ENCODE measurements at places on chromosomes 4 and X.
A peak's percentile ranks its signal among the peaks of the same experiment; 100 is the strongest.

- no peak overlapping the region for H3K4me3 ChIP-seq
- H3K36me3 ChIP-seq = no peaks in the 10 kb centered on the region
- no peaks in the 10 kb centered on the region for H3K27me3 ChIP-seq
- H3K4me1 ChIP-seq = no peaks in the 10 kb centered on the region
- no peak overlapping the region for H3K27ac ChIP-seq
Measured at GRCh38 chrX:45757272-45757671, 556.6 kb upstream of the DIPK2B start.

DNA sequence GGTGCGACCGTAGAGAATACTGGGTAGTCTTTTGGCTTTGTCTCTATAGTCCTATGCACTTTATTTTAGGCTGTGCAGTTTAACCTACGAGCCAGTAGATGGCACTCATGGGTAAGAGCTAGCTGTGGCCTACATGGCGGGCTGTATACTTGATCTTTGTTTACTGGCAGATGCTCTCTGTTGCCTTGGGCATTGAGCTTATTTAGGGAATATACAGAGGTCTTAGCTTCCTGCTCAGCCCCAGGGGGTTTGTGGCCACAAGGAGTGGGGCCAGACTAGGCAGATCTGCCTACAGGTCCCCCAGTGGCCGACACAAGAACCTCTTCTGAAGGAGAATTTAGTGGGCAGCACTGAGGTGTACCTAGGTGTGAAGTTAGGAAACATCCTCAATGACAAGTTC, 227.6 kb upstream of the HDX start:
- H3K27ac ChIP-seq = no peak overlapping the region
- no peaks in the 10 kb centered on the region for H3K36me3 ChIP-seq
- no peaks in the 10 kb centered on the region for H3K27me3 ChIP-seq
- no peak overlapping the region for H3K4me3 ChIP-seq
- no peaks in the 10 kb centered on the region for H3K4me1 ChIP-seq

DNA sequence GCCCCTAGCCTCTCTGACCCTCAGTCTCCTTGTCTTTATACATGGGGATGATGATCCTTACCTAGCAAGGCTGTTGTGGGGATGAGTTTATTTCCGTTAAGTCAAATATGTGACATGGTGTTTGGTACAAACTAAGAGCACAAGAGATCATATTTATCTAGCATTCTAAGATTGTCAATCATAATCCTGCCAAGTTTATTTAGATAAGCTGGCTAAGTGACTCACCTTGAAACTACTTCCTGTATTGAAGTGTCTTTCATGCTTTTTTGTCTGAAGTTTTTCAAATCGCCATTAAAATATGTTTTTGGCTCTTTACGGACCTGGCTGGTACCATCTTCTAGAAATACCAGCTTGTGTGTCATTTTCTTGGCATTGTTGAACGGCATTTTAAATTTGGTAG, 30.7 kb downstream of the MAP7D3 start:
- no peak overlapping the region for H3K27ac ChIP-seq
- peaks cover 3% of the 10 kb centered on the region for H3K36me3 ChIP-seq
- no peaks in the 10 kb centered on the region for H3K27me3 ChIP-seq
- no peaks in the 10 kb centered on the region for H3K4me1 ChIP-seq
- no peak for DNase-seq

DNA sequence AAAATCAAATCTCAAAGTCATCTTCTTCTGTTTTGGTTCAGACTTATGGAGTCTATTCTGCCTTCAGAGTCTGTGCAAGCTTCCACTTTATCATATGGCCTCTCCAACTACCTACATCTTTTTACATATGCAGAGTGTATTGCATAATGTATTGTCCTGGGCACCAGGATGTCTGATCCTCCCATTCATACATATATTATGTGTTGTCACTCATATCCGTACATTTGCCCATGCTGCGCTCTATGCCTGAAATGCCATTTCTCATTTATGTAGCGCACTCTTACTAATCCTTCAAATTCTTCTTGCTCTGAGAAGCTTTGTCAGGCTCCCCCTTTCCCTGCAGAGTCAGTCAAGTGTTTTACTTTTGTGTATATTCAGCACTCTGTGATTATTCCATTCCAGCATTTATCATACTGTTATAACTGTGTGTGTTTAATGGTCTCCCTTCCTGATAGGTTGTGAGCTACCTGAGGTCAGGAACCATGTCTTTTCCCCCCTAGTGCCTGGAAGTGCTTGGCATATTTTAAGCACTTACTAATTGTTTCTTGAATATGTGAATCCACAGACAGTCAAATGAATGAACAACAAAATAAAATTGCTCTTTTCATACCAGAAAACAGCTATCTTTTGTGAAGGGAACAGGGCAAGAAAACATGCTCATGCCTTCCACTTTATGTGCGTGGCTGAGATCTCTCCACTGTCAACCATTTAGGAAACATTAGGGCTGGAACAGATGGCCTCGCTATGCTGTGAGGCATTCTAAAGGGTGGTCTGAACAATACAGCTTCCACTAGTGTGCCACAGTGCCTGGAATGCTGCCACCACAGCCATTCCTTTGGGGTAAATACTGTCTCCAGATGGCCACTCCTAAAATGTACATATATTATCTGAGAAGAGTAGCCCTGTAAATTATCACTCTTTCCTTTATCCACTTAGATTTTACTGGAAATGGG, 81.8 kb downstream of the GLUD2 start:
- H3K4me3 ChIP-seq = no peak overlapping the region
- no peaks in the 10 kb centered on the region for H3K27me3 ChIP-seq

- H3K4me3 ChIP-seq = no peak overlapping the region
- no peaks in the 10 kb centered on the region for H3K27me3 ChIP-seq
- H3K4me1 ChIP-seq = no peaks in the 10 kb centered on the region
- no peak for DNase-seq
- H3K27ac ChIP-seq = no peak overlapping the region
Measured at GRCh38 chr4:95212692-95213091, 336.1 kb downstream of the UNC5C start.

- H3K36me3 ChIP-seq = no peaks in the 10 kb centered on the region
- no peak overlapping the region for H3K27ac ChIP-seq
- H3K4me3 ChIP-seq = no peak overlapping the region
Measured at GRCh38 chrX:150779385-150779784, 86.2 kb downstream of the MTMR1 start.

DNA sequence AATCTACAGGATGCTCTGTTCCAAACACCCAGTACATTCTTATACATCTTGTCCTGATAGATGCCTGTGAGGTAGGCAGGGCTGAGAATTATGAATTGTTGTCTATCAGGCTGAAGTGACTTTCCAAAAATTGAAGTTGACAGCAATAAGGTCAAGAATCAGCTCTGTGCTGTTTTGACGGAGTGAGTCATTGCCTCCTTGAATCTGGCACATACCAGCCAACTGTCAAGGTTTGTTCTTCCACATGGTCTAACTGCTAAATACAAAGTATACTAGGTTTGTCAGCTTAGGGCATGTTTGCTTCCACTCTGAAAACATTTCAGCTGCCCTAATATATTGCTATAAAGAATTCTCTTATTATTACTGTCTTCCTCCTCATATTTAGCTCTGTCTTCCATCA, 32.3 kb downstream of the SH3RF1 start:
- H3K27ac ChIP-seq = no peak overlapping the region
- no peaks in the 10 kb centered on the region for H3K36me3 ChIP-seq
- H3K27me3 ChIP-seq = no peaks in the 10 kb centered on the region
- H3K4me3 ChIP-seq = no peak overlapping the region

DNA sequence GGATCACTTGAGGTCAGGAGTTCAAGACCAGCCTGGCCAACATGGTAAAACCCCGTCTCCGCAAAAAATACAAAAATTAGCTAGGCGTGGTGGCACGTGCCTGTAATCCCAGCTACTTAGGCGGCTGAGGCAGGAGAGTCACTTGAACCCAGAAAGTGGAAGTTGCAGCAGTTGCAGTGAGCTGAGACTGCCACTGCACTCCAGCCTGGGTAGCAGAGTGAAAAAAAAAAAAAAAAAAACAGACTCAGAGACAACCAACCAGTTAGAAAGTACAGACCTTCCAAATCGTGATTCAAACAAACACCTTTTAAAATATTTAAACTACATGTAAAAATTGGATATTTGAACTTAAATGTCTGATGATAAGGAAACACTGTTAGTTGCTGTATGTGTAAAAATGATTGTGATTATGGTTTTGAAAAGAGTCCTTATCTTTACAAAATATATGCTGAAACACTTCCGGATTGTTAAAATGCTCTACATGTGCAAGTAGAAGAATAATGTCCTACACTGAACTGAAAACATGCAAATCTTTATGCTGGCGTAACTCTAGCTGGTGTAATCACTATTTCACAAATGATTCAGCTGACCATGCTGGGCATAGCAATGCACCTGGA, 37.8 kb downstream of the SH3KBP1 start:
- DNase-seq = no peak
- H3K4me3 ChIP-seq = no peak overlapping the region
- H3K36me3 ChIP-seq = no peaks in the 10 kb centered on the region
- no peak overlapping the region for H3K27ac ChIP-seq
- H3K4me1 ChIP-seq = no peaks in the 10 kb centered on the region

- peak overlapping the region; percentile 71 for H3K4me3 ChIP-seq
- no peak for DNase-seq
- no peaks in the 10 kb centered on the region for H3K27me3 ChIP-seq
- H3K27ac ChIP-seq = peak overlapping the region; percentile 90
- H3K36me3 ChIP-seq = no peaks in the 10 kb centered on the region
- H3K4me1 ChIP-seq = no peaks in the 10 kb centered on the region
Measured at GRCh38 chrX:16868920-16869319, 1.2 kb downstream of the RBBP7 start.

- no peaks in the 10 kb centered on the region for H3K36me3 ChIP-seq
- DNase-seq = peak; percentile 72
- H3K27me3 ChIP-seq = no peaks in the 10 kb centered on the region
- no peak overlapping the region for H3K27ac ChIP-seq
- no peak overlapping the region for H3K4me3 ChIP-seq
Measured at GRCh38 chr4:153750197-153750817, 9.5 kb downstream of the RNF175 start.

DNA sequence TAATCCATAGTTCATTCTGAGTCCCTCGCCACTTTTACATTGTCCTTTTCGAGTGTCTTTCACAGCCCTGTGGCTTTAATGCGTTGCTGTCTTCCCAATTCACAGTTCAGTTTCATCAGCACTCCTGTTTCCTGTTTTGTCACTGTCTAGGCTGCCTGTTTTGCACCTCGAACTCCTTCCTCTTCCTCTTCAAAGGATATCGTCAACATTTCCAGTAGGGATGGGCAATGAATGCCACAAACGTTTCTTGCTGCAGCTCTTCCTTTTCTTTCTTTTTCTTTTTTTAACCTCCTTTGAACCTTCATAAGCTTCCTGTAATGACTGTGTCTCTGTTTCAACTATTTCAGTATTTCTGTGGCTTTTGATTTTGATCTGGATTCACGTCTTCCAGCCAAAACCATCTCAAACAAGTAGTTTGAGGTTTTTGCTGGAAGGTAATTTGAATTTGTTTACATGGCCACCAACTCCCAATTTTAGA, 105.4 kb downstream of the ANXA3 start:
- H3K4me1 ChIP-seq = peaks cover 8% of the 10 kb centered on the region
- H3K4me3 ChIP-seq = no peak overlapping the region

DNA sequence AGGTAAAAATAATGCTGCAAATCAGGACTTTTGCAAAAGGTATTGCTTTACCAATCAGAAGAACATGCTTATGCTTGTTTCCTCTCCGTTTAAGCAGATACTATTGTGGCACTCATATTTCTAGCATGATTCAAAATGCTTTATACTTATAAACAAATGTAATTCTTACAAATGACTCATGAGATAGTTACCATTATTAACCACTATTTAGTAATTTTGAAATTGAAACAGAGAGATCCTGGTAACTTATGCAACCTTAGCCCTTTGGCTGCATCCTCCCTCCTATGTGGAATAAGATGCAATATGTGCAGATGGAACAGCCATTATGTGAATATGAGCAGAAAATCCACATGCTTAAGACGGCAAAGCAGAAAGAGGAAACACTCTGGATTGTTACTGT, 164.7 kb downstream of the PCDH18 start:
- H3K27me3 ChIP-seq = no peaks in the 10 kb centered on the region
- no peak for DNase-seq
- no peak overlapping the region for H3K4me3 ChIP-seq
- H3K36me3 ChIP-seq = no peaks in the 10 kb centered on the region
- H3K4me1 ChIP-seq = peaks cover 26% of the 10 kb centered on the region

- H3K4me1 ChIP-seq = no peaks in the 10 kb centered on the region
- no peak overlapping the region for H3K4me3 ChIP-seq
- DNase-seq = no peak
Measured at GRCh38 chr4:186761393-186761792, 37.7 kb upstream of the FAT1 start.

DNA sequence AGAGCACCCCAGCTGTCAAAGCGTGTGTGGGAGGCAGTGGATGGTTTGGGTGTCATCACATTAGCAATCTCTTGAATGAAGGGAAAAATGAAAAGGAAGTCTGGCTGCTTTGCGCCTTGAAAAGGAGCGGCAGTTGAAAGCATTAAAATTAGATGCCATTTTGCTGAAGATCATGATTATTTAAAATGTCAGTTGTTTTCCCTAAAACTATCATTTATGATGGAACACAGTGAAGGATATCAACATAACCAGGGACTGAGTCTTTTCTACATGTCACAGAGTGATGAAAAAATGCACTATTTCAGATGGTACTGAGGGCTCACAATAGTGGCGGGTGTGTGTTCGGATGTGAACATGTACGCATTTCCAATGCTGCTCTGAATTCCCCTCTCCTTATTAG, 450.2 kb upstream of the CPEB2 start:
- no peak overlapping the region for H3K27ac ChIP-seq
- no peak overlapping the region for H3K4me3 ChIP-seq
- no peak for DNase-seq
- H3K36me3 ChIP-seq = no peaks in the 10 kb centered on the region
- H3K27me3 ChIP-seq = no peaks in the 10 kb centered on the region

- no peaks in the 10 kb centered on the region for H3K36me3 ChIP-seq
- peak; percentile 88 for DNase-seq
- no peak overlapping the region for H3K4me3 ChIP-seq
- no peaks in the 10 kb centered on the region for H3K4me1 ChIP-seq
Measured at GRCh38 chrX:132270699-132271098, 51.5 kb upstream of the RAP2C start.

GRCh38 chrX:46268412-46268811, 276.8 kb downstream of the ZNF674 start:
- H3K4me1 ChIP-seq = no peaks in the 10 kb centered on the region
- no peak overlapping the region for H3K27ac ChIP-seq
- DNase-seq = no peak
- no peak overlapping the region for H3K4me3 ChIP-seq
- H3K36me3 ChIP-seq = no peaks in the 10 kb centered on the region
- no peaks in the 10 kb centered on the region for H3K27me3 ChIP-seq

DNA sequence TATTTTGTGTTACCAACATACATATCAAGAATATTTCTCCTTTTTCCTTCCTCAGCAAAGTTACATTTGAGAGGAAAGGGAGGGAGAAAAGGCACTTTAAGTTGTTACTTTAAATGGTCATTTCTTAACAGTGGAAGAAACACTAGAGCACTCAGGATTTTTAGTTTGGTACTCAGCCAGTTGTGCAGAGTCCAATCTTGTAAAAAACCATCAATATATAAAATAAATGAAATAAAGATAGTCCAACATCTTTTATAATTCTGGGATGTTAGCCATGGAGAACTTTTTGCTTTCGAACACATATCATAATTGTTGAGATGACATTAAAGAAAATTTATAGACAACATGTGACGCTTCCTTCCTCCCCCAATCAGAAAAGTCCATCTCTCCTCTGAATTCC, 253.8 kb downstream of the QDPR start:
- DNase-seq = no peak
- no peak overlapping the region for H3K27ac ChIP-seq
- H3K36me3 ChIP-seq = no peaks in the 10 kb centered on the region
- H3K4me3 ChIP-seq = no peak overlapping the region

- H3K36me3 ChIP-seq = no peaks in the 10 kb centered on the region
- H3K27ac ChIP-seq = no peak overlapping the region
- H3K4me1 ChIP-seq = no peaks in the 10 kb centered on the region
- DNase-seq = no peak
Measured at GRCh38 chrX:46209768-46210167, 335.5 kb downstream of the ZNF674 start.

Data from sigmoid colon (tissue), 7 donors.